ENCODE measurements at places on chromosomes 5 and 9.

GRCh38 chr9:123952641-123953495 lies 22.9 kb upstream of the DENND1A start:
- no peak for DNase-seq

DNA sequence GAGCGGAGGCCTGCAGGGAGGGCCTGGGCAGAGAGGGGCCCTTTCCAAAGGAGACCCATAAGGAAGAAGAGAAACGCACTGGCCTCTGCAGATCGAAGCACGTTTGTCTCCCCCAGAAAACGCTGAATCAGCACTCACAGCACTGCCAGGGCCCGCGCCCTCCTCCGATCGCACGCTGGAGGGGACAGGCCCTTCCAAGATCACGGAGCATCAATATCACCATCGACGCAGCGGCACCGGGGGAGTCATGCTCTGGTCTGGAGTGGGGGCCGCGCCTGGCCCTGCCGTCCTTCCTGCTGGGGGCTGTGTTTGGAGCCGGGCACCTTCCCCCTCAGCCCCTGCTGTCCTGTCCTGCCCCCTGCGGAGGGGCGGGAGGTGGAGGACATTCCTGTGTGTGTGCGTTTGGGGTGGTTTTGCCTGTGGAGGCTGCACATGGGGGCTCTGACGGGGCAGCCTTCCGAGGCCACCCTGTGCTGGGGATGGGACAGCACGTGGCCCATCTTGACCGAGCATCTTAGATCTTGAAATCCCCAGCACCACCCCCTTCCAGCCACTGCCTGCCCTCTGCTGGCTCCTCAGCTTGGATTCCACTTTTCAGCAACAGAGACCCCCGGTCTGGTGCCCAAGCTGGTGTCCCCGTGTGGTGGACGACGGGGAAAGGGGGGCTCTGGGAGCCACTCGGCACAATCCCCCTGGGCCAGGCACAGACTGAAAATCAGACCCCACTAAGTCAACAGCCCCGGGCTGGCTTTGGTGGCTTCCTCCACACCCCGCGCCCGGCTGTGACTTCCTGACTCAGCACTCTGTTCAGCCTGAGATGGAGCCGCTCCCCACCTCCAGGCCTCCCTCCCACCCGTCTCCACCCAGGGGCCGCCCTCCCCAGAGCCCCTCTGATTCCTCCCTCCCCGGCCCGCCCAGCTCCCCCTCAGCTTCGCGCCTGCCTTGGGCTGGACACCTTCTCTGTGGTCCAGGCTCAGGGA lies 8.3 kb downstream of the TMEM250 start:
- no peak for DNase-seq

- no peak for DNase-seq
These were observed 152.2 kb downstream of the GLIS3 start for GRCh38 chr9:4147476-4148230.

DNA sequence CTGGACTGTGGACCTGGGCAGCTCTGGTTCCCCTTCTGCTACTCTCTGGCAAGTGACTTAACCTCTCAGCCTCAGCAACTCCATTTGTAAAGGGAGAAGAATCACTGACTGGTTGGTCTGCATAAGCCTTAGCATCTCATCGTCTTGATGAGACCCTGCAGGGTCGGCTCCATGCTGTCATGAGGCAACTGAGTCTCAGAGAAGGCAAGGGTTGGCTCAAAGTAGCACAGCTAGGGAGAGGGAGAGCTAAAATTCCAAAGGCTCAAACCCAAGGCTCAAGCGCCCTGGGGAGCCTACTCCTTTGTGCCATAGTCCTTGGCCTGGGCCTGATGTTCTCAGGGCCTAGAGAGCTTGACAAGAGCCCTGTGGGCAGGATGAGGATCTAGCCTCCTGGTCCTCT lies 4.5 kb downstream of the FGFR4 start:
- no peak for DNase-seq

DNA sequence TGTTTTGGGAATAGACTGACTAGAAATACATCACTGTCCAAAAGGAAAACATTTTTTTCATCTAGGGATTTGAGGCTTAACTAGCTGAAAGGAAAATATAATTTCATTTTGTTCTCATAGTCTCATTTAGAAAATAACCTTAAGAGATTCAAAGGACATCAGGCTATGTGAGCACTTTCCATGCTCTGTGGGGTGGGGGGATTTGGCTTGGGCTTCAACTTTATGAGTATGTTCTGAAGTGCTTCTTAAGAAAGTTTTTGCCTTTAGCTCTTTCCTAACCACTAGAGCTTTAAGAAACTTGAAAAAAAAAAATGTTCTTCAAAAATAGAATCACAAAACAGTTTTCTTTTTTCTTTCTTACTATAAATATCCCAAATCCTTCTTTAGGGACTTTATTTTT lies 17.6 kb downstream of the CDH6 start:
- DNase-seq = no peak

- no peak for DNase-seq
These were observed 212.1 kb downstream of the ARL15 start for GRCh38 chr5:54098267-54098666.

Data from D341Med (cell line).